ENCODE measurements at places on chromosomes 16 and 17. TPM values are rescaled to one million over a fixed set of nuclear protein-coding genes. Genes with fewer than 3 reads are reported as not detected.

GRCh38 chr17:64694207-64694606 is 32.1 kb upstream of the SMURF2 start:
- no peak for DNase-seq

DNA sequence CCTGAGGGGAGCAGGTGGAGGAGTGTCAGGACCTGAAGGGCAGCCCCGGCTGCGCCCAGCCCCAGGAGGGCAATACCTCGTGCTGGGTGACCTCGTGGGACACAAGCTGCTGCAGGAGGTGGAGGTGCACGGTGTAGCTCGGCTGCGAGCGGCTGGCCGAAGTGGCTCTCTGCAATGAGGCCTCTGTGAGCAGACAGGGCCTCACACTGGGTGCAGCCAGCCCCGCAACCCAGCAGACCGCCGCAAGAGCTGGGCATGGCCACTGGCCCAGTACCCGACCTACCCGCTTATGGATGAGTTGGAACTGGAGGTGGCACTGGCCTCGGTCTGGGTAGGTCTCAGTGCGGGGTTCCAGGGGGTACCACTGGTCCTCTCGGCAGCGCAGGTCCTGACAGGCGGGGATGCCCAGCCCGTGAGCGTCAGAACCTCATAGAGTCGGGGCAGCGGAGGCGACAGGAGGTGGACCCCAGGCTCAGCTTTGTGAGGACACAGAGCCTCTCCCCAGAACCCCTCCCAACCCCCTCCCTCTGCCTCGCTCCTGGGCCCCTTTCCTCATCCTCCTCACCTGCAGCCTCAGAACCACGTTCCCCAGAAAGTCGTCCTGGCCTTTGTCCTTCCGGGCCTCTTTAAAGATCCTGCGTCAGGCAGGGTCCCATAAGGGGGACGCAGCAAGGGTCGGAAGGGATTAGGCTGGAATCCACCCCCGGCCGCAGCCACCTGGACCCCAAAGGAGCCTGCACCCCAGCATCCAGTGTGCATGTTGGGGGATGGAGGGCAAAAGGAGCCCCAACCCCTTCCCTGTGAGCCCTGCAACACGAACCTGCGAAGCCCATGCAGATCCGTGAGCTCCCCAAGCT is 4.0 kb downstream of the UNC13D start:
- no peak for DNase-seq

DNA sequence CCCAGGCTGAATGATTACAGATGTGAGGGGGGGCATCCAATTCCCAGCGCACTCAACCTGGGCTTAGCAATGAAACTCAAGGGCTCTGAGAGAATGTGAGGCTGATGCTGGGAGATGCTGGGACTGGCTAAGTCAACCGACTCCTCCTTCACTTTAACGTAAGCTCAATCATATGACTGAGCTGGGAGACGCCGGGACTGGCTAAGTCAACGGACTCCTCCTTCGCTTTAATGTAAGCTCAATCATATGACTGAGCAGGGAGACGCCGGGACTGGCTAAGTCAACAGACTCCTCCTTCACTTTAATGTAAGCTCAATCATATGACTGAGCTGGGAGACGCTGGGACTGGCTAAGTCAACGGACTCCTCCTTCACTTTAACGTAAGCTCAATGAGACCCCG is 179.4 kb downstream of the VPS53 start:
- no peak for DNase-seq

- no peak for DNase-seq
These were observed 35.0 kb downstream of the NECAB2 start for GRCh38 chr16:84003038-84003437.

- DNase-seq, result no peak
These were observed 406.9 kb downstream of the TMEM114 start for GRCh38 chr16:8183176-8184099.

- no peak for DNase-seq
These were observed 40.2 kb downstream of the CDRT15 start for GRCh38 chr17:14196377-14196997.

- DNase-seq, result no peak
These were observed 11.9 kb downstream of the RDM1 start for GRCh38 chr17:35918665-35919064.

DNA sequence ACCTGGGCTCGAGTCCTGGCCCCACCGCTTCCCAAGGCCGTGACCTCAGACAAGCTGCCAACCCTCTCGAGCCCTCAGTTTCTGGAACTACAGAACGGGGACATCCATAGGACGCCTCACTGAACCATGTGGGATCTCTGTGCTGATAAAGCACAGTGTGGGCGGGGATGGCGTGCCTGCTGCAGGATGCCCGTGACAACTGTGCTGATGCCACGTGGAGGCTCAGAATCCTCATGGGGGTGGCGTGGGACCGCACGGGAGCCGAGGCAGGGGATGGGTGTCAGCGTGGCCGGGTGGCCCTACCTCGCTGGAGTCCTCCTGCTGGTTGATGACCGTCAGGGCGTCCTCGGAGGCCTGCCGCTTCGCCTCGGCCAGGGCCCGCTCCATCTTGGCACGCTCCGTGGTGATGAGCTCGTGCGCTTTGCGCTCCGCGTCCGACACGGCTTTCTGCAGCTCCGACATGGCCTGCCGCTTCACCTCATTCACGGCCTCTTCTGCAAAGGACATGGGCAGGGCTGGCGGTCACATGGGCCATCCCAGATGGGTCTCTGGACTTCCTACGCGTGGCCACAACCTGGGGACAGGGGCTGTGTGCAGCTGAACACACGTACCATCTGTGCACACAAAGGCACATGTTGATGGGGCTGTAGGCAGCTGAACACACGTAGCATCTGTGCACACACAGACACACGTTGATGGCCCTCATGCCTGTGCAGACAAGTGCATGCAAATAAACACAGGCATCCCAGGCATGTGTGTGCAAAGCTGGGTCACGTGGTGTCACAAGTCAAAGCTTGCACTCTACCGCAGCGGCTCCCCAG is 12.7 kb upstream of the PABPN1L start:
- no peak for DNase-seq

DNA sequence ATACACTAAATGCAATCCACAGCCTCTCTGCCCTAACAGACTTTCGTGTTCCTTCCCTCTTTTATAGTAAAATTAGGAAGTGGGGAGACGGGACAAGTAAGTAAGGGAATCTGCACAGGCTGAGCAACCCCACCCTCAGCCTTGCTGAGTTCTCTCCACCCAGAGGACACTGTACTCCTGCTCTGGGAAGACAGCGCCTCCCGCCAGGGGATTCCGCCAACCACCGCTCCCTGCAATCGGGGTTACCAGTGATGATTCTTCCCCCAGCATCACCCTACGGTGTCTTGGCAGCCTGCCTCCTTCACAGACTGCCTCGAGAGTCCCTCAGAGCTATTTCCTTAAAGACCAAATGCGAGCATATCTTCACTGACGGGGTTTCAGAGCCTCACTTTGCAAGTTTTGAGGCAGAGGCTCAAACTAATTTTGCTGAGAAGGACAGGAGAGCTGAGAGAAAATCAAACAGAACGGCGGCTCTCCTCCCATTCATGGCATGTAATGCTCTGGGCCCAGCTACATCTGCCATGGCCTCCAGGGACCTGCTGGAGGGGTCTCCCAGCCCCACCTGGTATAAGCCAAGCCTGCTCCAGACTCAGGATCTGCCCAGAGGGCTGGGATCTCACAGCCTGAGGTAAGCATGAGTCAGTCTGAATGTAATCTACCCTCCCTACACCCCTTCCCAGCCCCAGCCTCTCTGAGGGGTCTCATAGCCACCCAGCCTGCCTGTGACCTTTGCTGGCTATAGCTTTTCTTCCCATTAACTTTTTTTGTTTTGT is 22.7 kb upstream of the ASGR2 start:
- DNase-seq, result no peak

DNA sequence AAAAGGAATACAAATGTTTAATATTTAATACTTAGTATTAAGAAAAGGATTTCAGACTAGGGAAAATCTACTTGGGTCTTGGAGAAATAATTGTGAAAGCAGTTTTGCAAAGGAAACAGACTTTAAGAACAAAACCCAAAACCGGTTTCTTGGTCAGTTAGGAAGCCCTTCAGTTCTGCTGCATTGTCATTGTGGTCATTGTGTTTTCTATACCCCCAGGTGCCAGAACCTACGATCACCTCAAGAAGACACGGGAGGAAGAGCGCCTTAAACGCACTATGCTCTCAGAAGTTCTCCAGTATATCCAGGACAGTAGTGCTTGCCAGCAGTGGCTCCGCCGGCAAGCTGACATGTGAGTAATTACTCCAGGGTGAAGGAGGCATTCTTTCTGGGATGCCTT is 19.5 kb upstream of the DUSP14 start:
- DNase-seq, result no peak

GRCh38 chr16:2962334-2963073 is 1.6 kb upstream of the KREMEN2 start:
- DNase-seq, result no peak

DNA sequence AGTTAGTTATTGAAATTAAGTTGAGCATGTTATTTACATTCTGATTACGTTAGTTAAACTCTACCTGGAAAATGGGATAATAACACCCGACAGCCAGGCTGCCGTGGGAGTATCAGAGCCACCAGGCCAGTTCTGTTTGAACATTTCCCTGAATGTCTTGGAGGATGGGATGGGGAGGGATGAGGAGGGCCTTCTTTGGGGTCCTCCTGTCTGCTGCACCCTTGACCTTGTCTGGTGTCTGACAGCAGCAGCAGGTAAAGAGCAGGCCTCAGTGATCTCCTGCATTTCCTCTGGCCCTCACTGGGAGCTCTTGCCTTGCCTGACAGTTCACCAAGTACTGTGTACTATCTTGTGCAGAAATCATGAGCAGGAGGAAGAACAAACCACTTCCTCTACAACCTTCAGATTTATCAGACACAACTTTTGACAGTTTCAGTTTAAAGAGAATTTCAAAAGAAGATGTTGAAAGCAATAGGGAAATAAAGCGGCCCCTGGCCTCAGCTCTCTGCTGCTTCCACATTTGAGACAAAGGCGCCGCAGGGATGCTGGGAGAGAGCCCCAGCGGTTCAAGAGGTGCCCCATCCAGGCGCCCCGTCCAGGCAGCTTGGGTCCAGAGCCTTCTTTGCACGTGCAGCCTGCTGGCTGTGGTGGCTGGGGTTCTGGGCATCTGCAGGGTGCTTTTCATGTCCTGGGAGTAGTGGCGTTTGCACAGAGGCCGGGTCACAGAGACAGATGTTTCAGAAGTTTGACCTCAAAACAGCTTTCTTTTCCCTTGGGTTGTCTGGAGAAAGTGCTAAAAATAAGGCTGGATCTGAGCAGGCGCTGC is 25.3 kb downstream of the CMIP start:
- DNase-seq, result no peak

GRCh38 chr17:56785997-56786680 is 47.6 kb downstream of the C17orf67 start:
- DNase-seq, result no peak

GRCh38 chr16:72092832-72093447 is 480 bp downstream of the TXNL4B start:
- DNase-seq, result no peak

DNA sequence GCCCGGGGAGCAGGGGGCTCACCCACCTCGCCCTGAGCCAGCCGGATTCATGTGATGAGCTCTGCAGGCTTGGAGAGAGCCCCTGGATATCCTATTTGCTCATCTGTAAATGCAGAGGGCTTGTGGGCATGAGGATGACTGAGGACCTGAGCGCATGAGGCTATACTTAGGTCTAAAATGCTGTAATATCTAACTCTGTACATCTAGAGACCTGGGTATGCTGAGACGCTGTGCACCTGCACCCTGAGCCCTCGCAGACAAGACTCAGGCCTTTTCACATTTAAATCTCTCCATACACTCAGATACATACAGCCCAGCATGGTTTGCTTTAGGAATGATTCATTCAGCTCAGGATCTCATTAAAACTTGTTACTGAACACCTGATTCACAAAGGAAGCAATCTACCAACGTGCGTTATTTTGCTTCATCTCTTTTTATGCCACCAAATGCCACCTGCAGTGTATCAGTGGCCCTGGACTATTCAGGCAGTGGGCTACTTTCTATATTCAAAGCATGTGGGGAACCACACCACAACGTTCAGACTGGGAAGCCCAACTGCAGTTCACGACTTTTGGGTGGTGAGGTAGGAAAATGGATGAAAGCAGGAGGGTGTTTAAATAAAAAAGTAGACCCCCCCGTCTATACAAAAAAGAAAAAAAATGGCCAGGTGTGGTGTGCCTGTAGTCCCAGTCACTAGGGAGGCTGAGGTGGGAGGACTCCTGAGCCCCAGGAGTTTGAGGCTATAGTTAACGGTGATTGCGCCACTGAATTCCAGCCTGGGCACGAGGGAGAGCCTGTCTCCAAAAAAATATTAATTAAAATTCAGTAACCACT is 12.0 kb downstream of the USP7 start:
- no peak for DNase-seq

KRTAP2-2 gene
- total RNA-seq, result 6.5 TPM

STX1B gene
- total RNA-seq, result 0.89 TPM

EFCAB5 gene
- total RNA-seq, result 0.99 TPM

HES7 gene
- 0.10 TPM for total RNA-seq

Data from skin of body (tissue), 3 donors.